ENCODE measurements at places on chromosomes 12 and 14.

DNA sequence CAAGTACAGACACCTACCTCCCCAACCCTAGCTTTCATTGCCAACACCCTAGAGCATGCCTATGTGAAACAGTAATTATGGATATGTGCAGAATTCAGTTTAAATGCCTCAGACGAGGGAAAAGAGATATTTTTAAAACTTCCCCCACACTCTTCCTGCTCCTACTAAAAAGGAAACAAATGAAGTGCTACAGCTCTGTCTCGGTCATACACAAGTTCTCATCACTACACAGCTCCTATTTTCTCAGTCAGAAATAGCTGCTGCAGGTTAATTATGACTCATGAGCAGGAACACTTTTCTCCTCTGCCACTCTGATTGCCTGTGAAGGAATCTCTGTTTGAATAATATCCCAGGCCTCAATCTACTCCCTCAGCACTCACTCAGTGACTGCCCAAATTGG, 703.6 kb upstream of the FLRT2 start:
- no peak for DNase-seq

GRCh38 chr12:66014818-66015217, 115.7 kb downstream of the LLPH start:
- DNase-seq: no peak

- DNase-seq: no peak
Measured at GRCh38 chr12:97680751-97681150, 218.1 kb downstream of the RMST start.

DNA sequence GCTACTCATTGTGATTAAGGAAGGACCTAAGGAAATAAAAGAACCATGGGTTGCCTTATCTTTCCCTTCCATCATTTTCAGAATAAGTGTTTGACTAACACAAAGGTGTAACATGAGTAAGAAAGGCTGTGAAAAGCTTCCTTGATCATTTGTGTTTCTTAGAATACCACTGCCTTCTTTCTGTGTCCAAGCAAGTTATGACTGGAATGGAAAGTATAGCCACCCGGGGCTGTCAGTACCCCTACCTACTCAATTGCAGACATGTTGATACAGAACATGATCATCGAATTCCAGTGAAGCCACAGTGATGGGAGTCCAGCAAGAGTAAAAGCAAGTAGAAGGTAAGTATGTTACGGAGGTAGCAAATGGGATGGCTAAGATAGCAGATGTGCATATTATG, 209.8 kb downstream of the PELI2 start:
- DNase-seq: no peak

GRCh38 chr14:23060536-23061260, 3.4 kb upstream of the CDH24 start:
- no peak for DNase-seq

GRCh38 chr14:21072031-21072473, 1.9 kb downstream of the ARHGEF40 start:
- DNase-seq: no peak

DNA sequence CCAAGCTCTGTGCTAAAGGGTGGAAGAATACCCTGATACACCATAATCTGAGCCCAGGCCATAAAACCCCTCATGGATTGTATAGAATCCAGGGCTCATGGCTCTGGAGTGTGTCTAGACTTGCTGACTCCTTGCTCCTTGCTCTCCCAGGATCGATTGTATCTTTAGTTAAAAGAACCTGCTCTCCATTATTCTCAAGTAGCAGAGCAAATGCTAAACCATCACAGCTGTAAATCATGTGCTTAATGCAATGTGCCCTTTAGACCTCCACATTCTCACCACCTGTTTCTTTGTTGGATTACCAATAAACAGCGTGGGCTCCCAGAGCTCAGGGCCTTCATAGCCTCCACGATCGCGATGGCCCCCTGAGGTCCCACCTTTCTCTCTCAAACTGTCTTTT, 411.6 kb upstream of the FBXO33 start:
- DNase-seq: no peak

DNA sequence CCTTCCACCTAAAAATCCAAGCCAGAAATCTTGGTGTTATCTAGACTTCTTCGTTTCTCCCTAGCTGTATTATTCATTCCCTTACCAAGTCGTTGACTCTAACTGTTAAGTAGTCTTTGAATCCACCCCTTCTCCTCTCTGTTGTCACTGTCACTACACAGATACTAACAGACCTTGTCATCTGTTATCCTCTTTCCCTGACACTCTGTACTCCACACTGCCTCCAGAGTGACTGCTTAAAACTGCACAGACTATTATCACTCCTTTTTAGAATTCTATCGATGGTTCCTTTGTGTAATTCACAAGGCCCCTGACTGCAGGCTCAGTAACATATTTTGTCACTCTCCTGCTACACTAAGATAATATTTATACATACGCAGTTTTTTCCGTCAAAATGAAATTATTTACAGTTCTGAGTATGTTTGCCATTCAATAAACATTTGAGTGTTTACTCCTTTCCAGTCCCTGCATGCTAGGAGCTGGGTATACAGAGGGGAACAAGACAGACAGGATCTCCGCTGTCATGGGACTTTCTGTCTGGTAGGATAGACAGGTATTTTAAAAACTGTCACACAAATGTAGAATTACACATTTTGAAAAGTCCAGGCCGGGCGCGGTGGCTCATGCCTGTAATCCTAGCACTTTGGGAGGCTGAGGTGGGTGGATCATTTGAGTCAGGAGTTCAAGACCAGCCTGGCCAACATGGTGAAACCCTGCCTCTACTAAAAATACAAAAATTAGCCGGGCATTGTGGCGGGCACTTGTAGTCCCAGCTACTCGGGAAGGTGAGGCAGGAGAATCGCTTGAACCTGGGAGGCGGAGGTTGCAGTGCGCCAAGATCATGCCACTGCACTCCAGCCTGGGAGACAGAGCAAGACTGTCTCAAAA, 3.8 kb downstream of the MARS1 start:
- no peak for DNase-seq

DNA sequence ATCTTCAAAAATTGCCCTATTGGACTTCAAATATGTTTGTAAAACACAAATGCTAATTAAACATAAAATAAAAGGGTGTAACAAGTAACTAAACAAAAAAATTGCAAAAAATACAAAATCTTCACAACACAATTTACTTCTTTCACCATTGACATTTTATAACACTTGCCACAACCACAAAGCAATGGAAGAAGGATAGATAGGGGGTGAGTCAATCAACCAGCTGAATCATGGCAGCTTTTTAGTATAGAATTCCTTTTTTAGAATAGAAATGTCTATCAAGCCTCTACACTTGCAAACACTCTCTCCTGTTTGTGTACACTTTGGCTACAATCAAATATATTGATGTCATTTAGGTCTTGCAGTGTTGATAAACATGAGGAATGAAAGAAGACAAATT, 232.7 kb downstream of the SLC16A7 start:
- no peak for DNase-seq

DNA sequence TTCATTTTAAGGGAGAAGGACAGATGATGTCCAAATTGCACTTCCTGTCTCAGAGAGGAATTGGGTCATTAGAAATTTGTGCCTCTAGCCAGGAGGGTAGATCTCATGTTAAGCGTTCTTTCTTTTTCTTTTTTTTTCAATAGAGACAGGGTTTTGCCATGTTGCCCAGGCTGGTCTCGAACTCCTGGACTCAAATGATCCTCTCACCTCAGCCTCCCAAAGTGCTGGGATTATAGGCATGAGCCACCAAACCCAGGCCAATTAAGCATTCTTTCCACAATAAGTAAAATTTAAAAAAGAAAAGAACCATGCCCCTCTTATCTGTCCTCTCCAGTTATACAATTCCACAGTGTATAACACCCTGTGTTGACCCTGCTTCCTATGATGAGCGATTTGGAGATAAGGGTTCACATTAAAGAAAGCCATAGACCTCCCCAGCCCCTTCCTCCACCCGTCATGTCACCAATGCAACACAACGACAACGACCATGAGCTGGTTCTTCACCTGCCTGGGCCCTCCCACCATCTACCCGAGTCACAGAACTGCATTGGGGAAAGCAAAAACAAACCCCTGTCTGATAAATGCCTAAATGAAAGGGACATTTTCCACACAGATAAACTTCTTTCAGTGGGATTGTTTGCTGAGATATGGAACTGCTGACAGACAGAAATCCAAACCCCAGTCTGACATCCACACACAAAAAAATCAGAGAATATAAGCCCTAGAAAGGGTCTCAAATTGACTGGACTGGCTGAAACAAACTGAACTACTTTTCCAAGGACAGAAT, 37.3 kb downstream of the SSH1 start:
- no peak for DNase-seq

GRCh38 chr14:74160763-74161162, 76.0 kb downstream of the LIN52 start:
- DNase-seq: no peak
